Foreskin keratinocyte (primary cell): ENCODE measurements at places on chromosomes 3 and 15. TPM values are rescaled to one million over a fixed set of nuclear protein-coding genes. Genes with fewer than 3 reads are reported as not detected.

The PLA1A gene
- not detected in 2 replicates for polyA plus RNA-seq

The SLC6A20 gene
- 0.19 TPM in 1 of 2 replicates, not detected in the other for polyA plus RNA-seq

GRCh38 chr3:44958386-44958785, 17.6 kb downstream of the ZDHHC3 start:
- no peak for DNase-seq

- peak; percentile 13 for DNase-seq
Measured at GRCh38 chr3:106421909-106422308, 553.1 kb upstream of the CBLB start.

DNA sequence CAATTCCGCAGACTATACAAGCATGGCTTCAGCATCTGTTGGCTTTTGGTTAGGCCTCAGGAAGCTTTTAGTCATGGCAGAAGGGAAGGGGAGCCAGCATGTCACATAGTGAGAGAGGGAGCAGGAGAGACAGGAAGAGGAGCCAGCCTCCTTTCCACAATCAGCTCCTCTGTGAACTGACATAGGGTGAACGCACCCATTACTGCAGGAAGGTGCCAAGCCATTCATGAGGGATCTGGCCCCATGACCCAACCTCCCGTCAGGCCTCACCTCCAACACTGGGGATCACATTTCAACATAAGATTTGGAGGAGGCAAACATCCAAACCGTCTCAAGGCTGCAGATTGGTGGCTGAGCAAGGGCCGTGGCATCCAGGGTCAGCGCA, 106.3 kb downstream of the LRRK1 start:
- no peak for DNase-seq

DNA sequence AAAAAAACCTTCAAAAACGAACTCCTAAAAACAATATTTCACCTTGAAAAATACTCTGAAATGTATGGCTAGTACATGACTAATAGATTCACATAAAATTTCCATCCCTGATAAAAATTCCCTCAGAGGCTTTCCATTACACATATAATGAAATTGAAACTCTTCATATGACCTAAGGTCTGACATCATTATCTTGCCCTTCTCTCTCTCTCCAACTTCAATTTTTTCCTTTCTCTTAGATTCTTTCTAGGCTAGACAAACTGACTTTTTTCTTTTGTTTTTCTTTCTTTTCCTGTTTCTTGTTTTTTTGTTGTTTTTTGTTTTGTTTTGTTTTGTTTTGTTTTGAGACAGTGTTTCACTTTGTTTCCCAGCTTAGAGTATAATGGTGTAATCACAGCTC, 1220.5 kb downstream of the ROBO2 start:
- DNase-seq = no peak

GRCh38 chr3:47000198-47000815, 20.8 kb downstream of the NBEAL2 start:
- DNase-seq = no peak

GRCh38 chr3:34261001-34261385, 462.6 kb downstream of the PDCD6IP start:
- DNase-seq = no peak

GRCh38 chr3:97417-98258, 98.9 kb upstream of the CHL1 start:
- DNase-seq = no peak
